Cerebellar cortex (tissue), 1 donor: ENCODE measurements at places on chromosomes 4 and X.

DNA sequence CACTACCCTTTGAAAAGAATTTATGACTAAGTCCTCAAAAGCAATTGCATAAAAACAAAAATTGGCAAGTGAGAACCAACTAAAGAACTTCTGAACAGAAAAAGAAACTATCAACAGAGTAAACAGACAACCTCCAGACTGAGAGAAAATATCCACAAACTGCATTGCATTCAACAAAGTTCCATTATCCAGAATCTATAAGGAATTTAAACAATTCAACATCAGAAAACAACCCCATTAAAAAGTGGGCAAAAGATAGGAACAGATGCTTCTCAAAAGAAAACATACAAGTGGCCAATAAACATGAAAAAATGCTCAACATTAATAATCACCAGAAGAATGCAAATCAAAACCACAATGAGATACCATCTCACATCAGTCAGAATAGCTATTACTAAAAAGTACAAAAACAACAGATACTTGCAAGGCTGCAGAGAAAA is 130.2 kb downstream of the GASK1B start:
- DNase-seq, result no peak

DNA sequence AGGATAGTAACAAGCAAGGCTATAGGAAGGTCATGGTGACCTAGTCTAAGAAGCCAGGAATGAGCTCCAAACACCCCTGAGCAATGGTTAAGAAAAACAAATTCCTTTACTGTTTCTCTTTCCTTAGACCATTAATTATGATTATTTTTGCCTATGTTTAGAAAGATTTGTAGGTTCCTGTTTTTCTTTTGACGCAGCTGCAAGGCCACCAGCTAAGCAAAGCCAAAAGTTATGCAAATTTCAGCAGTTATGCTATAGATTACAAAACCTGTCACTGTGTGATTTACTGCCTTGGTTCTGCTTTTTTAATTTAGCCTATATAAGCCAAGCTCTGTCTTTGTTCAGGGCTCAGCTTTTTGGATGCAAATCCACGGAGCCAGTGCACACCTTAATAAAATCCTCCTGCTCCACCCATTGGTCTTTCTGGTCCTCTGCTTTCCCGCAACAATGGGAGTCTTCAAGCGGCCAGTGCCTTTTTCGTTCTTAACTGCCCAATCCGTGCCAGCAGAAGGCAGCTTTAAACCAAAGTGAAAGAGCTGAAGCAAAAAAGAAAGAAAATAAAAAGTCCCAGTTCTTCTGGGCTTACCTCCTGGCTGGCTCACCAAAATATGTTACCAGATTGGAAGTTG is 1.4 kb upstream of the CEP135 start:
- DNase-seq, result no peak

- no peak for DNase-seq
Observed at GRCh38 chr4:84677093-84677492, 94.2 kb downstream of the CDS1 start.

- no peak for DNase-seq
Observed at GRCh38 chr4:56112377-56112776, 163.6 kb downstream of the CEP135 start.

DNA sequence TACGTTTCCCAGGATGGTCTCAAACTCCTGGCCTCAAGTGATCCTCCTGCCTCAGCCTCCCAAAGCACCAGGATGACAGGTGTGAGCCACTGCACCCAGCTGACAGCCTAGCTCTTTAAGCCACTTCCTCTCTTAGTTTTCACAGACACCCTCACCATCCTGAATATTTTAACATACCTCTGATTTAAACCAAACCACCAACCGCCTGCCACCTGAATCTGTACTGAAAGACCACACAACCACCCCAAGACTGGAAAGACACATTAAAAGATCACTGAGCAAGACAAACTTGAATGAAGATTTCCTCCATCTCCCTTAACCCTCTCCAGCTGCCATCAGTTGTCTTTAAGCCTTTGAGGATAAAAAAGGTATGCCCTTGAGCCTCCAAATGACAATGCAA is 110.6 kb downstream of the SH3KBP1 start:
- no peak for DNase-seq

DNA sequence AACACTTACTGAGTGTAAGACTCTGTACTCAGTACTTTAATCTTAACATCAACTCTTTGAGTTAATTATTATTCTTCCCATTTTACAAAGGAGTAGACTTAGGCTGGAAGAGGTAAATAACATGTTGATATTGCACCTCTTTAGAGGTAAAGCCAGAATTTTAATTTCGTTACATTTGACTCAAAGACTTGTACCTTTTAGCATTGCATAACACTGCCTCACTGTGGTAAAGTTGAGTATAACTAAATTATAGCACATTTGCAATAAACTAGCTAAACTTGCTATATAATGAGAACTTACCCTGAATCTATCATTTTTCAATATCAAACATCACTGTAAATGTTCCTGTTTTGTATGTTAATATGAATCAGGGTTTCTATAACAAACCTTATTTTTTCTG is 218.5 kb downstream of the PRR32 start:
- DNase-seq, result no peak

GRCh38 chr4:91914176-91914804 is 389.5 kb upstream of the GRID2 start:
- no peak for DNase-seq

GRCh38 chr4:189656641-189657040 is 284.0 kb upstream of the FRG1 start:
- DNase-seq, result no peak

DNA sequence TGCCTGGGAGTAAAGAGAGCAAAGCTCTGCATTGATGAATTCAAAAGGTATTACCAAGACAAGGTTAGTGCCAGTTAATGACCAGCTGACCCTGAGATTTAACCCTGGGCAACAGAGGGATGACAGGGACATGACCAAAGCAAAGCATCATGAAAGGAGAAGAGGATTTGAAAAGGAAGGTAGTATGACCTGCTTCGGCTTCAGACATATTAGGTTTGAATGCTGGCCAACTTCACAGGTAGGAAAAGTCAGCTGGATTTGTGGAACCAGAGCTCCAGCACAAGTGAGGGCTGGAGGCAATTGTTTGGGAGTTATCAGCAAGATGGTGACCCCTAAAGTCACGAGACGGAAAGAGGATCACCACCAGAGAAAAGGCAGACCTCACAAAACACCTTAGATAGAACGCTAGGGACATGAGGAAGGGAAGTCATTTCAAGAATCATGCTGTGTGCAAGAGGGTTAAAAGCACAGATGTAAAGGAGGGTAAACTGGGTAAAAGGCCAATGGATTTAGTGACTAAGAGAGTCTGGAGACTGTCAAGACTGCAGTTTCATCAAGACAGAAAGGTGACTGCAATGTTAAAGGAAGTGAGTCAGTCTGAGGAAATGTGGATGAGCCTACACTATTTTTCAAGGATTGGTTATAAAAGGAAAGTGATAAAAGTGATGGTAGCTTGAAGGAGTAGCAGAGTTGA is 45.6 kb downstream of the SH3RF1 start:
- DNase-seq, result no peak

GRCh38 chr4:185194924-185195888 is 8.6 kb downstream of the CFAP97 start:
- no peak for DNase-seq

GRCh38 chr4:84971319-84971932 is 4.9 kb upstream of the WDFY3 start:
- DNase-seq, result peak; percentile 78

GRCh38 chr4:125198916-125199315 is 115.8 kb upstream of the FAT4 start:
- no peak for DNase-seq

- DNase-seq, result no peak
Observed at GRCh38 chr4:6775746-6776145, 6.8 kb upstream of the KIAA0232 start.

GRCh38 chr4:83022724-83023450 is 12.1 kb upstream of the COPS4 start:
- DNase-seq, result no peak

DNA sequence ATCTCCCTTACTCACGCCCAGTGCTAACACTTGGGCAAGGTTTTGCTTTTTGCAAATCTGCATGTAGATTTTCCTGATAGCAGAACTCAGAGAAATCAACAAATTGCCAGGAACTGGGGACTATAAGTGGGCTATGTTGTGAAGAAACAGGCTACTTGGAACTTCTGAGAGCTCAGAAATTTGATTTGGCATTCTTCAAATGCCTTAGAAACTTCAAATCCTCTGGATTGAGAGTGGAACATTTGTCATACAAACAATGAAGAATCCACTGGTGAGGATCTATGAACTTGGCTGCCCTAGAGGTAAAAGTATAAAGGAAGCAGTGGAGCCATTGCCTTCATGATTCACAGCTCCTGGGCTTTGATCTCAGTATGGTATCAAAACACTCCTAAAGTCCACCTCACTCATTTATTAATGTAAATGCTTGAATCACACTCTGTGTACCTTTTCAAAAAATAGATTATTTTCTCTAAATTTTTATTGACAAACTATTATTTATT is 126.0 kb downstream of the GLRA3 start:
- no peak for DNase-seq

GRCh38 chr4:39706334-39706733 is 8.4 kb downstream of the UBE2K start:
- DNase-seq, result peak; percentile 64

GRCh38 chrX:112247714-112248113 is 165.1 kb upstream of the TRPC5 start:
- no peak for DNase-seq

DNA sequence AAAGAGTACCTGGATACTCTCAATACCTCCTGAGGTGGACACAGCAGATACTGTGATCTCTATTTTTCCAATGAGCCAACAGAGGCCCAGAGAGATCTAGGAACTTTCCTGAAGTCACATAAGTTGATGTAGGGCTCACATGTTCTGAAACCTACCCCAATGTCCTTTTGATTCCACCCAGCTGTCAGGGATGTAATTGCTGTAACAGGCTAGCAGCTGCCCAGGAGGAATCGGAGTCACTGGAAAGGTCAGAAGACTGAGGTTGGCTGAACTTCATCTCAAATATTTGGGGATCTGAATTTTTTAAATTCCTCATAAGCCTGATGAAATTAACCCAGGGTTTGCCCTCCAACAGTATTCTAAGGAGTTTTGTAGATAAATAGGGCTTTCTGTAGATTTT is 52.5 kb upstream of the PROM1 start:
- DNase-seq, result no peak
